ENCODE measurements at places on chromosomes 11 and 22.

GRCh38 chr22:17007852-17008731 is at the start of gene GAB4:
GAB4 (minus strand) TSS chr22:17008222; CDS start chr22:17008114, 108 bp downstream.
- no peaks in the 10 kb centered on the region for H3K27me3 ChIP-seq
- no peak within 1 kb of the TSS for H3K4me3 ChIP-seq
- H3K36me3 ChIP-seq: no peaks in the 10 kb centered on the region
- no peak within 1 kb of the TSS for H3K27ac ChIP-seq
- H3K4me1 ChIP-seq: no peaks in the 10 kb centered on the region
- no peak for DNase-seq

- DNase-seq: no peak
- H3K27me3 ChIP-seq: peaks cover 9% of the 10 kb centered on the region
- H3K27ac ChIP-seq: no peak overlapping the region
- H3K4me3 ChIP-seq: no peak overlapping the region
Measured at GRCh38 chr22:32874976-32875375, 73.5 kb downstream of the TIMP3 start.

GRCh38 chr11:27058456-27058855 is 17.8 kb downstream of the BBOX1 start:
- DNase-seq: no peak
- no peak overlapping the region for H3K4me3 ChIP-seq
- no peaks in the 10 kb centered on the region for H3K27me3 ChIP-seq
- no peak overlapping the region for H3K27ac ChIP-seq

DNA sequence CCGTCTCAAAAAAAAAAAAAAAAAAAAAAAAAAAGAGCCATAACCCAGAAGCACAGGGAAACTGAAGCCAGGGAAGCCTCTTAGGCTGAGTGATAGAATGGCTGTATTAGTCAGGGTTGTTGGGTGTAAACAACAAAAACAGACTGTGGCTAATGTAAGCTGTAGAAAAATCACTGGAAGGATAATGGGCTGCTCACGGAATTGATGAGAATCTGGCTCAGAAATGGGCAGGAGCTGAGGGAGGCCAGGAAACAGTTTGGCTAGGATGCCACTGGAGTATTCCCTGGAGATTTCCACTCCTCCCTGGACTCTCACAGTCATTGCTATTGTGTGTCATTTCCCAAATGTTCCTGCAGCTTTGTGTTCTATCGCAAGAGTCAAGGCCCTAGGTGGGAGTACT is 22.4 kb downstream of the SLC22A6 start:
- DNase-seq: no peak
- no peak overlapping the region for H3K27ac ChIP-seq
- no peaks in the 10 kb centered on the region for H3K36me3 ChIP-seq
- no peaks in the 10 kb centered on the region for H3K27me3 ChIP-seq
- H3K4me3 ChIP-seq: no peak overlapping the region
- no peaks in the 10 kb centered on the region for H3K4me1 ChIP-seq

DNA sequence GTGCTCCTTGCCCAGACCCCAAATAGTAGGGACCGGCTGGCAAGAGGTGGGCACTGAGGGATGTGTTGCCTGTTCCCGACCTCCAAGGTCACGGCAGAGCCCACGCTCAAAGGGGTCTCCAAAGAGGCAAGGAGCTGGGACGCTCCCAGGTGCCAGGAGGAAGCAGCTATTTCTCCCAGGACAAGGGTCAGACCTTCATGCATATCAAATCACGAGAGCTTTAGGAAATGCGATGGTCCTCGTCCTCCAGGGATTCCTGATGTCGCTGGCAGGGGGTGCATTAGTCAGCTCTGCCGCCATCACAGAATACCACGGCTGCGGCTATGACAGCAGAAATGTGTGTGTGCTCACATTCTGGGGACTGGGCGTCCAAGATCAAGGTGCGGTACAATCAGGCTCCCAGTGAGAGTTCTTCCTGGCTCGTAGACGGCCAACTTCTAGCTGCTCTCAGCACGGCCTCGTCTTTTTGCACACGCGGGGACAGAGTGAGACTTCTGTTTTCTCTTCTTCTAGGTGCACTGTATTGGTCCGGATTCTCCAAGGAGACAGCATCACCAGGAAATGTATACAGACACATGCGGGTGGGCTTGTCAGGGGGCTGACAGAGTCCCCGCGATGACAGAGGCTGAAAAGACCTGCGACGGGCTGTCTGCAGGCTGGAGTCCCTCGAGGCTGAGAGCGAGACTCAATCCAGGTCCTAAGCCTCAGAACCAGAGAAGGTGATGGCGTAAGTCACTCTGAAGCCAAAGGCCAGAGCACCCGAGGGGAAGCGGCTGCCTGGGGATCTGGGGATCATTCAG is 81.6 kb downstream of the SHANK2 start:
- H3K4me3 ChIP-seq: no peak overlapping the region
- no peaks in the 10 kb centered on the region for H3K4me1 ChIP-seq
- no peaks in the 10 kb centered on the region for H3K36me3 ChIP-seq
- DNase-seq: no peak
- H3K27me3 ChIP-seq: peaks cover 3% of the 10 kb centered on the region

DNA sequence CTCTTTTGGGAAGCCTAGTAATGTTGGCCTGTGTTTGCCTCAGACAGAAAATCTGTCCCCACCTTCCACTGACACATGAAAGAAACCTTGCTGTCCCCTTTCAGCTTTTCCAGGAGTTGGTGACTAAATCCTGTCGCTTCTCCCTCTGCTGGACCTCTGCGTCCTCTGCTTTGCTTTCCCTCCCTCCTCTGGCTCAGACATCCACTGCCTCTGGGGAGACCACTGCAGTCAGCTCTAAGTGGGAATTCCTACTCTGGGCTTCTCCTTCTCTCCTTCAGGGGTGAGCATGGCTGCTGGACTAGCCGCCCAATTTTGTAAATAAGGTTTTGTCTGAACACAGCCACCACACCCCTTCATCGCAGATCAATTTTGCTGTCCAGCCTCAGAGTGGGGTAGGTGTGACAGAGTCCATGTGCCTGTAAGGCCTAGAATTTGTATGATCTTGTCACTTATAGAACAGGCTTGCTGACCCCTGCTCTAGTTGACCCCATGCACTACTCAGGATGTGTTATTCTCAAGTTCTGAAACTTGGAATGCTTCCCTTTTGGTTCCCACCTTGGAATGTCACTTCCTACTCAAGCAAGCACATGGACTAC is 23.0 kb downstream of the LRRC74B start:
- peaks cover 4% of the 10 kb centered on the region for H3K4me1 ChIP-seq
- peaks cover 5% of the 10 kb centered on the region for H3K27me3 ChIP-seq

DNA sequence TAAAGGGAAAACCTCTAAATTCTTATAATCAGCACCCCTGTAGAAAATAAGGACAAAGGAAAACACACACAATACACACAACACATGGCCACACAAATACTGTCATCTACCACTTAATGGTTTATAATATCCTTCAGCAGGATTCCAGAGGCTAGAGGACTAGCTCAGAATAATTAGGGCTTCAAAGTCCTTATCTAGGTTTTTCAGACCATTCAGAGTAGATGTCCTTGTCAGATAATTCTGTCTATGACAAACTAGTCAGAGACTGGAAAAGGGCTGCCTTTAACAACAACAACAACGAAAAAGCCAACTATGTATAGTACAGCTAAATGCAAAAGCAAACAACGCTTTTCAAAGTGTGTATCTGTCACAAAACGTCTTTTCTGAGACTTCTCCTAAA is 456.5 kb upstream of the CNTN5 start:
- no peak overlapping the region for H3K27ac ChIP-seq
- no peaks in the 10 kb centered on the region for H3K4me1 ChIP-seq
- DNase-seq: no peak
- H3K27me3 ChIP-seq: no peaks in the 10 kb centered on the region
- no peak overlapping the region for H3K4me3 ChIP-seq

GRCh38 chr11:58531865-58532341 is 24.0 kb upstream of the OR5B21 start:
- H3K27me3 ChIP-seq: no peaks in the 10 kb centered on the region
- no peak for DNase-seq
- H3K36me3 ChIP-seq: peaks cover 11% of the 10 kb centered on the region
- no peak overlapping the region for H3K27ac ChIP-seq

DNA sequence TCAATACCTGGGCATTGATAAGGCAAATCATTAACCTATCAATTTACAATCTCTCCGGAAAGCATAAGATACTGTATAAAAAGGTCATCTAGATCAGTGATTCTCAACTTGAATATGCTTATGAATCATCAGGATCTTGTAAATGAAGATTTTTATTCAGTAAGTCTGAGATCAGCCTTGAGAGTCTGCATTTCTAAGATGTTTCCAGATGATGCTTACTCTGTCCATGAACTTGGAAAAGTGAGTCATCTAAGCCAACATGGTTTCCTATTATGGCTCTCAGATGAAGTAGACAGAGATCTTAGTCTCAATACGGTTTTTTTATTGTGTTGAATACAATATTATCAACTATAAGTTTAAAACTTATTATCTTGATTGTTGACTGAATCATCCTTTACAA is 226.4 kb upstream of the KIRREL3 start:
- H3K4me3 ChIP-seq: no peak overlapping the region
- no peak for DNase-seq
- H3K27ac ChIP-seq: no peak overlapping the region
- no peaks in the 10 kb centered on the region for H3K36me3 ChIP-seq

DNA sequence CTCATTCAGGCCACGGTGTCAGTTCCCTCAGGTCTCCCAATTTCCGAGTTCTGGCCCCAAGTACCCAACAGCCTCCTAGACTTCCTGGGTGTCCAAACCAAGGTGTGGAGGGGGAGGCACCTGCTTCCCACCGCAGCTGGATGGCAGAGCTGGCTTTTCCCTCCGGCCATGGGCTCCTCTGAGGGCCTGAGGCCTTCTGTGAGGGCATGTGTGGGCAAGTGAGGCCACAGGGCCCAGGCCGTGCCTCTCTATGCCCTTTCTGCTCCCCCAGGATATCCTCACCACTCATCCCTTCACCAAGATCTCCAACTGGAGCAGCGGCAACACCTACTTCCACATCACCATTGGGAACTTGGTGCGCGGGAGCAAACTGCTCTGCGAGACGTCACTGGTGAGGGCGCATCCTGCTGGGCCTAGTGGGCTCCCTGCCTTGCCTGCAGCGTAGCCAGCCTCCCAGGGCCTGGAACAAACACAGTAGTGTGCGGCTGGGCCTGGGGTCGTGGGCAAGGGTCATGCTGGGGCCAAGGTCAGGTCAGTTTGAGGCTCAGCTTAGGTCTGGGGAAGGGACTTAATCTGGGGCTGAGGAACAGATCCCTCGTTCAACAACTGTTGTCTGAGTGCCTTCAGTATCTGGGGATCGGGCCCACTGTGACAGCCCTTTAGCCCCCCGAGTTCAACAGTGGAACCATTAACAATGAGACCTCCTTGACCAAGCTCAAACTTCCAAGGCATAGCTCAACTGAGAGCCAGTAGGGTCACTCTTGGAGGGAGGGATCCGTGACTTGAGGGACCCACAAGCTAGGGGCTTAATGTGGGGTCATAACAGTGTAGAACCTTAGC is 85.8 kb downstream of the MYO7A start:
- H3K27me3 ChIP-seq: peaks cover 6% of the 10 kb centered on the region
- no peak overlapping the region for H3K4me3 ChIP-seq
- H3K27ac ChIP-seq: no peak overlapping the region

DNA sequence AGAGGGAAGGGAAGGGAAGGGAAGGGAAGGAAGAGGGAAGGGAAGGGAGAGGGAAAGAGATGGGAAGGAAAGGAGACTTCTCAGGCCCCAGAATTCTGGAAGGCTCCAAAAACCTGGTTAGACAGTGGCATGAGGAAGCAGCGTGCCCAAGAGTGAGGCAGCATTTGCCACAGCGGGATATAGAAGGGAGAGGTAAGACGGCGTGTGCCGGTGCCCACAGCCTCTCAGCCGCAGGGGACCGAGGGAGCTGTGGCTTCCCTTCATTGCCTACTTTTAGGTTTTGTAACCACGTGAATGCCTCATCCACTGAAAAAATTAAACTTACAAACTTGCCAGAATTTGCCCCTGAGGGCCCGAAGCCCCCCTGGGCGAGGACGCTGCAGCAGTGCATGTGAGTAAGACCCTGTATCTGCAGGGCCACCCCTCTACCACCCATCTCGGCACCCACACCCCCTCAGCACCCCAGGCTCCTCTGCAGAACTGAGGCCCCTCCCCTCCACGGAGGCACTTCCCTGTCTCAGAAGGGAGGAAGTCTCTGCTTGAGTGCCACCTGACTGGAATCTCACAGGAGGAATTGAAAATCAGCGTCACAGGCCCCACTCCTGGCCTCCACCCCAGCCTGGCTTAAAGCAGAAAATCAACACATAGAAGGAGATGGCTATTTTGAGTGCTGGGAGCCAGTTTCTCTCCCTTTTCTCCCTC is 58.1 kb downstream of the LINC01488 start:
- H3K27me3 ChIP-seq: no peaks in the 10 kb centered on the region
- H3K4me1 ChIP-seq: peaks cover 18% of the 10 kb centered on the region
- no peak overlapping the region for H3K27ac ChIP-seq
- no peaks in the 10 kb centered on the region for H3K36me3 ChIP-seq
- DNase-seq: peak; percentile 91

GRCh38 chr11:116330439-116331185 is 442.2 kb downstream of the BUD13 start:
- no peak overlapping the region for H3K27ac ChIP-seq
- no peak overlapping the region for H3K4me3 ChIP-seq
- H3K36me3 ChIP-seq: no peaks in the 10 kb centered on the region
- H3K4me1 ChIP-seq: no peaks in the 10 kb centered on the region
- no peak for DNase-seq

- DNase-seq: no peak
- H3K27ac ChIP-seq: no peak overlapping the region
- no peak overlapping the region for H3K4me3 ChIP-seq
- H3K27me3 ChIP-seq: no peaks in the 10 kb centered on the region
- H3K4me1 ChIP-seq: no peaks in the 10 kb centered on the region
Measured at GRCh38 chr11:23684701-23685100, 812.2 kb upstream of the LUZP2 start.

DNA sequence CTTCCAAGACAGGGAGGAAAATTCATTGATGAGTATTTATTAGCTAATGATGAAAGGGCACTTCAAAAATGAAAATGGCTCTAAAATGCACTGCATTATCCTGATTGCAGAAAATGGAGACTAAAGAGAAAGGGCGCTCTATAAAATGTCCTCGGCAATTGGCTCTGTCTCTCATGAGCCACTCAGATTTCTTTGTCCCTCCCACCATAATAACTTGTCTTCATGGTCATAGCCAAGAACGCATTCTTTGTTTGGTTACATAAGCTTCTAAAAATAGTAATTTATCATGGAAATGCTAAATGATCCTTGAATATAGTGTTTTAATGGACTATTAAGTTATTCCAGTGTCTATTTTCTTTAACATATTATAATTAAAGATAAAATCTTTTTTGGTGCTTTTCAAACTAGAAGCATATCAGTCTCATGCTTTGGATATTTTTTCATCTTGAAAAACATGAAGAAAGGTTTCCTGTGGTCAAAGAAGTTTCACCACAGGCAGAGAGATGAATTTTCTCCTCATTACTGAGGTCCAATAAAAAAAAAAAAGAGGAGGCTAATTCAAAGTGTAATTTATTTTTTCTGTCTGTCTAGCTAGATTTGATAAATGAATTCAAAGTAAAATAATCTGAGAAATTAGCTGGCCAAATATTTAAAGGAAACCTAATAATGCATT is 238.1 kb upstream of the BLID start:
- DNase-seq: no peak
- no peak overlapping the region for H3K27ac ChIP-seq
- no peaks in the 10 kb centered on the region for H3K4me1 ChIP-seq
- peaks cover 12% of the 10 kb centered on the region for H3K27me3 ChIP-seq
- no peaks in the 10 kb centered on the region for H3K36me3 ChIP-seq

- no peaks in the 10 kb centered on the region for H3K27me3 ChIP-seq
- no peaks in the 10 kb centered on the region for H3K4me1 ChIP-seq
- peaks cover 94% of the 10 kb centered on the region for H3K36me3 ChIP-seq
- no peak overlapping the region for H3K27ac ChIP-seq
Measured at GRCh38 chr22:30941363-30941740, 27.2 kb downstream of the MORC2 start.
